ENCODE measurements at places on chromosomes 13 and 19. TPM values are rescaled to one million over a fixed set of nuclear protein-coding genes. Genes with fewer than 3 reads are reported as not detected.
A peak's percentile ranks its signal among the peaks of the same experiment; 100 is the strongest.

The DAND5 gene
- total RNA-seq = 0.12 TPM

The GFY gene
- not detected for total RNA-seq

DNA sequence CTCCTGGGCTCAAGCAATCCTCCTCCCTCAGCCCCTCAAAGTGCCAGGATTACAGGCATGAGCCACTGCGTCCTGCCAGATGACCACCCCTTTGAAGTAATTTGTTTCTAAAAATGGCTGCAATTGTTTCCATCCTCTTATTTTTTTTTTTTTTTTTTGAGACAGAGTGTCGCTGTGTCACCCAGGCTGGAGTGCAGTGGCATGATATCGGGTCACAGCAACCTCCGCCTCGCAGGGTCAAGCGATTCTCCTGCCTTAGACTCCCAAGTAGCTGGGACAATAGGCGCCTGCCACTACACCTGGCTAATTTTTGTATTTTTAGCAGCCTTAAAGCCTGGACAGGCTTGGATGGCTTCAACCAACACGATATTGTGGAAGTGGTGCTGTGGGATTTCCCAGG, 22.3 kb upstream of the DPP9 start:
- no peaks in the 10 kb centered on the region for H3K36me3 ChIP-seq
- peaks cover 17% of the 10 kb centered on the region for H3K27me3 ChIP-seq
- no peak for DNase-seq
- no peak overlapping the region for H3K27ac ChIP-seq
- H3K4me3 ChIP-seq = no peak overlapping the region

DNA sequence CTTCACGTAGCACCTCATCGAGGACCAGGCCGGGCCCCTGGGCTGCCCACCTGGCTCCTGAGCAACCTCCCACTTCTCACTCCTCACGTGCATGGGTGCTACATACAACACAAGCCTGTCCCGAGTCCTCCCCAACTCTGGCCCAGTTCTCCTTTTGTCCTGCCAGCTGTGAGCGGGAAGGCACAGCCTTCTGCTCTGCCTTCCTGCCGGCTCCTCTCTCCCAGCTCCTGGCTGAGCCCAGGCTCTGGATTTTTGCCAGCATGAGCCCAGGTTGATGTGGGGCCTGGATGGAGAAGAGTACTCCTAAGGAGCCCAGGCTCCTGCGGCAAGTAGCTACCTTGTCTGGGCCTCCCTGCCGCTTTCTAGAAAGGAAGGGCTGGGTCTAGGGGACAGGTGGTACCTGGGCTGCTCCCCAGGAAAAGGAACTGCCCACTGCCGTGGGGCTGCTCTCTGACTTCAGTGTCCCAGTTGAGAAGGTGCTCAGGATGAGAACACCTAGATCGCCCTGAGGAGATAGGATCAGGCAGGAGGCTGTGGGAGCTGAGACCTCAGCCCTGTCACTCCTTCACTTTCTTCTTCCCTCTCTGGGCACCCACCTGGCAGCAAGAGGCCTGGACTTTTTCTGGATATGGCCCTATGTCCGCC, 23.6 kb downstream of the LYL1 start:
- no peak overlapping the region for H3K4me3 ChIP-seq
- DNase-seq = no peak
- no peaks in the 10 kb centered on the region for H3K27me3 ChIP-seq
- H3K36me3 ChIP-seq = no peaks in the 10 kb centered on the region
- no peak overlapping the region for H3K27ac ChIP-seq

DNA sequence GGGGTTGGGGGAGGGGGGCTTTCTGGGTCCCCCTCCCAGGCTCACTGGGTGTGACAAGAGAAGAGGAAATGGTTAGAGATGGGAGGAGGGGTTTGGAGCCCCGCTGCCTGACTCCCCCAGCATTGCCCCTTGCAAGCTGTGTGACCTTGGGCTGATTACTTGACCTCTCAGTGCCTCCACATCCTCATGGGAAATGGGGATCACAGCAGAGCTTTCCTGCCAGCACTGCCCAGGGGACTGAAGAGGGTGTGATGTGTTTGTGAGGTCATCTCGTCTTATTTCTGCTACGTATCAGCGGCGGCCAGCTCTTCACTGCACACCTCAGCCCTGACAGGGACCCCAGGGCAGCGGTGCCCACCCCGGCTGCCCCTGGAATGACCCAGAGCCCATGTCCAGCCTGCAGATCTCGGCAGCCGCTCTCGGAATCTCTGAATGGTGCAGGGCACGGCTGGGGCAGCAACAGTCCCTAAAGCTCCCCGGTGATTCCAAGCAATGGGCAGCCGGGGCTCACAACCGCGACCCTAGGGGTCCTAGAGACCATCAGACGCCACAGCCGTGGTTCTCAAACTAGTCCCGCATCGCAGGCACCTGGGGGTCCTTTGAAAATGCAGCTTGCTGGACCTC, 8.4 kb downstream of the PNMA8B start:
- no peak overlapping the region for H3K27ac ChIP-seq
- H3K36me3 ChIP-seq = no peaks in the 10 kb centered on the region

DNA sequence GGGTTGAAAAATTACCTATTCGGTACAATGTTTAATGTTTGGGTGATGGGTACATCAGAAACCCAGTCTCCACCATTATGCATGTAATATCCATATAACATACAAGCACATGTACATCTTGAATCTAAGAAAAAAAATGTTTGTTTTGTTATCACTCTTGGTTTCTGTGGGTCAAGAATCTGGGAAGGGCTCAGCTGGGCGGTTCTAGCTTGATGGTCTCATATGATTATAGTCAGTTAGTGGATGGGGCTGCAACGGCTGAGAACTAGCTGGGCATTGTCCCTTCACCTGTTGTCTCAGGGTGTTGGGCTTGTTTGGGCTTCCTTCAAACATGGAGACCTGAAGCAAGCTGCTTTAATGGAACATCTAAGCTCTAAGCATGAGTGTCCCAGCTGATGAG, 4.7 kb downstream of the ADGRE3 start:
- H3K27me3 ChIP-seq = peaks cover 17% of the 10 kb centered on the region
- no peak overlapping the region for H3K27ac ChIP-seq
- peaks cover 8% of the 10 kb centered on the region for H3K36me3 ChIP-seq
- H3K4me1 ChIP-seq = peaks cover 20% of the 10 kb centered on the region
- H3K4me3 ChIP-seq = no peak overlapping the region

GRCh38 chr13:77535448-77535847, at the start of gene SCEL:
TSS of gene SCEL (plus strand) at chr13:77535706. CDS start at chr13:77555876, 20,170 bp downstream.
- H3K27ac ChIP-seq = no peak within 1 kb of the TSS
- DNase-seq = no peak
- no peak within 1 kb of the TSS for H3K4me3 ChIP-seq
- H3K4me1 ChIP-seq = no peaks in the 10 kb centered on the region

The NKPD1 gene
- total RNA-seq = 0.22 TPM

- H3K36me3 ChIP-seq = no peaks in the 10 kb centered on the region
- peaks cover 58% of the 10 kb centered on the region for H3K27me3 ChIP-seq
- H3K27ac ChIP-seq = no peak within 1 kb of the TSS
These were observed at the start of gene SLC15A1 for GRCh38 chr13:98752467-98753290. TSS of gene SLC15A1 (minus strand) at chr13:98752672. CDS start at chr13:98752598, 74 bp downstream.

The CERS1 gene
- total RNA-seq = not detected

GRCh38 chr19:1445185-1445931, 4.6 kb upstream of the APC2 start:
- peaks cover 32% of the 10 kb centered on the region for H3K4me1 ChIP-seq
- H3K4me3 ChIP-seq = peak overlapping the region; percentile 61
- peaks cover 25% of the 10 kb centered on the region for H3K36me3 ChIP-seq
- H3K27ac ChIP-seq = no peak overlapping the region
- peaks cover 21% of the 10 kb centered on the region for H3K27me3 ChIP-seq

DNA sequence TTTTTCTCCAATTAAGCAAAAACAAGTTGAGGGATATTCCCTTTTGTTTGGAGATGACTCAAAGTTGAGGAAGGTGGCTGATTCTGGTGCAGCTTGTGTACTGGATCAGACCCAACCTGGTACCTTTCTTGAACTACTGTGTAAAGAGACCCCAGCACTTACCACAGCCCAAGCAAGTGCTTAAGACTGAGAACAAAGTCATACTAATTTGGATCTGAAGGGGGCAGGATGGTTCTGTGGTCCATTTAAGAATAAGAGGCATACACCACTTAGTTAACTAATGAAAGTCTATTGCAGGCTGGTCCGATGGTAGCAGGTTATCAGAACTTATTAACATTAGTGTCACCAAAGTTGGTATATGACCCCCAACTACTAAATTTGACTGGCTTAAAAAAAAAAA, 6.3 kb downstream of the THSD1 start:
- peaks cover 6% of the 10 kb centered on the region for H3K4me1 ChIP-seq
- no peak overlapping the region for H3K27ac ChIP-seq
- no peaks in the 10 kb centered on the region for H3K36me3 ChIP-seq
- DNase-seq = no peak

- peaks cover 36% of the 10 kb centered on the region for H3K4me1 ChIP-seq
- H3K27me3 ChIP-seq = peaks cover 76% of the 10 kb centered on the region
- H3K36me3 ChIP-seq = peaks cover 4% of the 10 kb centered on the region
- peak; percentile 68 for DNase-seq
- peak within 1 kb of the TSS; percentile 66 for H3K4me3 ChIP-seq
- no peak within 1 kb of the TSS for H3K27ac ChIP-seq
These were observed at the start of gene GSX1 for GRCh38 chr13:27792393-27793218. TSS of gene GSX1 (plus strand) at chr13:27792483. CDS start at chr13:27792691, 208 bp downstream.

GRCh38 chr19:10295305-10295846, 5.6 kb downstream of the ICAM5 start:
- peaks cover 53% of the 10 kb centered on the region for H3K27me3 ChIP-seq
- peak; percentile 72 for DNase-seq
- peak overlapping the region; percentile 70 for H3K4me3 ChIP-seq
- H3K4me1 ChIP-seq = peaks cover 39% of the 10 kb centered on the region
- no peak overlapping the region for H3K27ac ChIP-seq
- peaks cover 2% of the 10 kb centered on the region for H3K36me3 ChIP-seq

GRCh38 chr19:2488942-2489731, 13.2 kb downstream of the GADD45B start:
- DNase-seq = no peak
- H3K27ac ChIP-seq = no peak overlapping the region
- H3K4me1 ChIP-seq = peaks cover 22% of the 10 kb centered on the region
- peak overlapping the region; percentile 12 for H3K4me3 ChIP-seq
- no peaks in the 10 kb centered on the region for H3K36me3 ChIP-seq

The SHISA7 gene
- not detected for total RNA-seq

- H3K4me3 ChIP-seq = peak overlapping the region; percentile 89
- H3K4me1 ChIP-seq = peaks cover 35% of the 10 kb centered on the region
- H3K36me3 ChIP-seq = peaks cover 10% of the 10 kb centered on the region
These were observed 766 bp downstream of the SBNO2 start for GRCh38 chr19:1173159-1173844.

The TUBA3C gene
- total RNA-seq = not detected

DNA sequence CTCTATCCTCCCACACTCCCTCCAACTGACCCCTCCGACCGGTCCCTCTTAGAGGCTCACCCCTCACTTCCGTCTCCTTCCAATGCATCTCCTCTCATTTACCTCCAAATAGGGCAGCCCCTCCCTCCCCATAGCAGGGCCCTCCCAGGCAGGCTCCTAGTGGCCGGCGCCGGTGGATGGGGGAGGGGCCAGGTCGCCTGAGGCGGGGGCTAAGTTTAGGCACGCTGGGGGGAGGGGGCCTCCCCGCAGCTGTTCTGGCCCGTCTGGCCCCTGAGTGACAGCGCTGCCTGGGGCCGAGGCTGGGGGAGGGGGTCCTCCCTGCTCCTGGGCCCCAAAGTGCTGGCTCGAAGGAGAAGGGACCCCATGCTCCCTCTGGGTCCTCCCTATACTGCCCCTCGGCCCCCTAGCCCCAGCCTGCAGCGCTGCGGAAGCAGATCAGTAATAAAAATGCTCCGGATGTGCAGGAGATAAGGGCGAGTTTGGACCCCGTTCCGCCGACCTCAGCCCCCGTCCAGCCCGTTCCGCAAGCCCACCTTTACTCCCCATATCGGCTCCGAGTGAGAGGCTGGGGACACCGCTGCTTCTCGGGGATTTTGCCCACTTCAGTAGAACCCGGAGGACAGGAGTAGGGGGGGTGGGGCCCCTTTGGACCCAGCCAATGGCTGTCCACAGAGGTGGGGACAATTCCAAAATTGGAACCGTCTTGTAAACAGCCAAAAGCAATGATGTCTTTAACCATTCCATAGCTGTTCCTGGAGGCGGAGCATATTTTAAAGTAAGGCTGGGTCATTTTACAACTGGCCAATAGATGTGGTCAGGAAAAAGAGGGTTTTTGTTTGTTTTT, 4.0 kb downstream of the RTN2 start:
- H3K27me3 ChIP-seq = peaks cover 21% of the 10 kb centered on the region
- H3K36me3 ChIP-seq = no peaks in the 10 kb centered on the region
- no peak for DNase-seq
- H3K27ac ChIP-seq = peak overlapping the region; percentile 49
- H3K4me3 ChIP-seq = peak overlapping the region; percentile 45
- H3K4me1 ChIP-seq = peaks cover 21% of the 10 kb centered on the region

The WDR87 gene
- not detected for total RNA-seq

DNA sequence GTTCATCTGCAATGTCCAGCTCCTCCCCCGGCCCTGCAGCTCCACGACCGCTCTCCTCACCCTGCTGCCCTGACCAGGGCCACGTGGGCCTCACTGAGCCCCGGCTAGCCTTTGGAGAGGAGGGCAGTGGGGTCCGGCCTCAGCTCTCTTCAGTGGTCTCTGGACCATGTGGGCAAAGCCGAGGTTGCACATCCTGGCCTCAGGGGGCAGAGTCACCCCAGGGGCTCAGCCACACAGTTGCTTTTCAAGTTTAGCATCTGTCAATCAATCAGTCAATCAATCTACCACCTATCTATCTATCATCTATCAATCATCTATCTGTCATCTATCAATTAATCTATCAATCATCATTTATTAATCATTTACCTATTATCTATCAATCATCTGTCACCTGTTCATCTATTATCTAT, 3.0 kb upstream of the DIRAS1 start:
- H3K4me1 ChIP-seq = no peaks in the 10 kb centered on the region
- H3K27me3 ChIP-seq = peaks cover 27% of the 10 kb centered on the region
- no peaks in the 10 kb centered on the region for H3K36me3 ChIP-seq
- no peak overlapping the region for H3K4me3 ChIP-seq

- no peak overlapping the region for H3K4me3 ChIP-seq
- no peaks in the 10 kb centered on the region for H3K36me3 ChIP-seq
- no peak overlapping the region for H3K27ac ChIP-seq
- DNase-seq = no peak
These were observed 524.5 kb downstream of the KLF5 start for GRCh38 chr13:73583331-73583730.

The LCP1 gene
- total RNA-seq = 1,022 TPM

DNA sequence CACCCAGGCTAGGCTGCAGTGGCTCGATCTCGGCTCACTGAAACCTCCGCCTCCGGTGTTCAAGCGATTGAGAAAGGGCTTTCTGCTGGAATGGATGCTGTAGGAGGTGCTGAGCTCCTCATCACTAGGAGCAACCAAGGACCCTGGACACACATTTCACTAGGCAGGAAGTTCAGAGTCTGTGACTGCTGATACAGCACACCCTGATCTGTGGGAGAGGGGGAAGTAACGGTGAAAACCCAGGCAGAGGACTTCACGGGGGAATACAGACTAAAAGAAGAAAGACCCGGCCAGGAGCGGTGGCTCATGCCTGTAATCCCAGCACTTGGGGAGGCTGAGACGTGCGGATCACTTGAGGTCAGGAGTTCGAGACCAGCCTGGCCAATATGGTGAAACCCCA, 11.9 kb upstream of the NOTCH3 start:
- H3K4me1 ChIP-seq = no peaks in the 10 kb centered on the region
- H3K36me3 ChIP-seq = no peaks in the 10 kb centered on the region
- DNase-seq = no peak
